Mucosa of descending colon (tissue), 3 donors: ENCODE measurements at places on chromosomes 12 and 14. TPM values are rescaled to one million over a fixed set of nuclear protein-coding genes. Genes with fewer than 3 reads are reported as not detected.

TMTC2 gene
- total RNA-seq: 14.6 TPM

KANSL2 gene
- 25.8 TPM for total RNA-seq

TMEM119 gene
- total RNA-seq: 4.1 TPM

PRIMA1 gene
- 1.6 TPM for total RNA-seq

WNK1 gene
- 155 TPM for total RNA-seq
